ENCODE measurements at places on chromosomes 16 and 17. TPM values are rescaled to one million over a fixed set of nuclear protein-coding genes. Genes with fewer than 3 reads are reported as not detected.

DNA sequence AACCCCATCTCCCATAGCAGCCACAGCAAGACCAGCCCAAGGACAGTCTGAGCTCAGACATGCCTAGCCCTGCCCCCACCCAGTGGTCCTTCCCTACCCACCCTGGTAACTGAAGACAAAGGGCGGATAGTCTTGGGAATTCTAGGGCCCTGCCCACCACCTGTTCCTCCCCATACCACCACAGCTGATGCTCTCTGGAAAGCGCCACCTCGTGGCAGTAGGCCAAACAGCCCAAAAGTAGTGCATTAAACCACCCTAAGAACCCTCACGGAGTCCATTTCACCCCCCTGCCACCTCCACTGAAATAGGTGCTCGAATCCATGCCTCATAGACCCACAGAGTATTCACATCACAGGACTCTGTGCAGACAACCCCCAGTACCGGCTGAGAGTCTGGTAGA lies 1021.4 kb downstream of the CDH8 start:
- DNase-seq = peak; percentile 9

DNA sequence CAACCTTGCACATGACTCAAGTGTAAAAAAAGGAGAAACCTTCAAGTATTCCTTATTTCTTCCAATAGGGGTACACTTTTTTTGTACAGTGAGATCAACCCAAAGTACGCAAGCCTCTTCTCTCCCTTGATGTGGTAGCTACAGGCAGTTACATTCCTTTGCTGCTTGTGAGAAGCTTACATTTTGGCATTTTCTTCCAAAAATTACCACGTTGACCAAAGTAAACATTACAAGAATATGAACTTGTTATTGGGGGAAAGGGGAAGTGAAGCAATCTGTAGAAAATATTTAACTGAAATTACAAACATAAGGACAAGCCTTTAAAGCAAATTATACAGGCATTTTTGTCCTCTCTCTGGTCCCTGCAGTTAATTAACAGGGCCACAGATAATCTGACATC lies 97.0 kb upstream of the TOB1 start:
- no peak for DNase-seq

DNA sequence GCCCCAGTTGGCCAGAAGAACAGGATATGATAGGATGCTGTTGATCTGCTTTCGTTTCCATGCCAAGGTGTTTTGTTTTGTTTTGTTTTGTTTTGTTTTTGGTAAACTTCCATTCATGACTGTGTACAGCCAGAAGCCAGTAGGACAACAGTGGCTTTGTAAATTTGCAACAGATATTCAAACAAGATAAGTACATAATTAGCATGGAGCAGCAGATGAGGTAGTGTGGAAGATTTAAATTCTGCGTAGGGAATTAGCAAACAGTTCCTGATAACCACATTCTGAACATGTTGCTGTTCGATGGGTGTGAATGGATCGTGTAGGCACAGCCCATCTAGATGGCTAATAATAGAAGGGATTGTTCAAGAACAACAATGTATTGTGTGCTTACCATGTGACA lies 1080.1 kb upstream of the RBFOX1 start:
- no peak for DNase-seq

GRCh38 chr17:67043283-67043682 lies 1.1 kb upstream of the CACNG1 start:
- DNase-seq = no peak

Gene RCVRN
- total RNA-seq = not detected

DNA sequence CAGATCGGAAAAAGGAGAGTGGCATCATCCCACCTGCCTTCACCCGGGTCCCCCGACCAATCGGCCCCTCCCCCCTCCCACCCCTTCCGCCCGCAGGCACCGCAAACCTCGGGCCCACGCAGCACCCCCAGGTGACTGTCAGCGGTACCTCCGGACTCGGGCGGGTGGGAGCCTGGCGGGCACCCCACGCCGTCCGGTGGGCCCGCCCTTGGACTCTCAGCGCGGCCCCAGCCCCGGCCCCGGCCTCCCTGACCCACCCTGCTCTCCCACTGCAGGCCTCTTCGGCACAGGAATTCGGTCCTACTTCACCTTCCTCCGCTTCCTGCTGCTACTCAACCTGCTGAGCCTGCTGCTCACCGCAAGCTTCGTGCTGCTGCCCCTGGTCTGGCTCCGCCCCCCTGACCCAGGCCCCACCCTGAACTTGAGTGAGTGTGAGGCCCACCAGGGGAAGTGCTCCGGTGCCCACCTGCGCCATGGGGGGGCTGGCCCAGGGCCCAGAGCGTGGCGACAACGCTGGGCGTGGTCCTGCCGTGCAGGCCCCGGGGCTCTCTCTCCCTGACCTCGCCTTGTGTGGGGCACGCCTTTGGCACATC lies 1.6 kb downstream of the TMC8 start:
- DNase-seq = no peak

GRCh38 chr16:8855972-8856371 lies 12.8 kb downstream of the CARHSP1 start:
- no peak for DNase-seq

DNA sequence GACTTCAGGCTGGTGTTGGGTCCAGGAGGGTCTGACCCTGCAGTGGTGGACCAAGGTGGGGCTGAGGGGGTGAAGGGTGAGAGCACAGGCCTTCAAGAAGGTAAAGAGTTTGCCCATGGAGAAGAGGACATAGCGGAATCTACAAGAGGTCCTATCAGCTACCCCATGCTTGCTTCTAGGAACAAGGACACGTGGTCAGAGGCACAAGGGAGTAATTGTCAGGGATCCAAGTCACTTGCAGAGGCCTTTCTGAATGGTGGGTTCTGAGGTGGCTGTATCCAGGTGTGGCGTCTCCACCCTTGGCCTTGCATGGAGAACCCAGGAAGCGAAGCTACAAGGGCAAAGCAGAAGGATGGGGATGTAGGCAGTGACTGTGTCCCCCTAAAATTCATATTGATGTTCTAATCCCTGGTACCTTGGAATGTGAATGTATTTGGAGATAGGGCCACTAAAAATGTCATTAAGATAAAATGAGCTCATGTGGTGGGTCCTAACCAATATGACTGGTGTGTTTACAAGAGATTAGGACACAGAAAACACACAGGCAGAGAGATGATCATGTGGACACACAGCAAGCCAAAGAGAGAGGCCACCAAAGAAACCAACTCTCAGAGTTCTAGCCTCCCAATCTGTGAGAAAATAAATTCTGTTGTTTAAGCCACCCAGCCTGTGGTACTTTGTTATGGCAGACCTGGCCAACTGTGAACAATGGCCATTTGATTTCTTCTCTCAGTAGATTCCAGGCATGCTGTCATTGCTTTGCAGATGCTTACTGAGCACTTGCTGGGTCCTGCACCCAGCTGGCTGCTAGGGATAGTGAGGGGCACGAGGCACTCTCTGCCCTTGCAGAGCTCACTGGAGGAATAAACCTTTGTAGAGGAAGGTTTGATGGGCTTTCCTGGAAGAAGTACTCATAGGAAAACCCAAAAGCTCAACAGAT lies 75.8 kb downstream of the UTP18 start:
- DNase-seq = no peak

Gene CTF1
- 3.4 TPM for total RNA-seq

DNA sequence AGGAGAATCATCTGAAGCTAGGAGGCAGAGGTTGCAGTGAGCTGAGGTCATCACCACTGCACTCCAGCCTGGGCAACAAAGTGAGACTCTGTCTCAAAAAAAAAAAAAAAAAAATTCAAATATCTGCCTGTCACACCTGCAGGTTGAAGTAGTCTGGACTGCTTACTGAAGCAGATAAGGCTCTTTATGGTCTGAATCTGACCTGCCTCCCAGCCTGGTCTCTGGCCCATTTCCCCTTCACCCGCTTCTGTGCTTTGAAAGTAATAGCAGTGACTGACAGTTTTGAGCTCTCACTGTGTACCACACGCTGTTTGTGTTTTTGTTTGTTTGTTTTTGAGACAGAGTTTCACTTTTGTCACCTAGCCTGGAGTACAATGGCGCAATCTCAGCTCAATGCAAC lies 5.8 kb downstream of the SEZ6L2 start:
- no peak for DNase-seq

GRCh38 chr16:58500430-58501241 lies 693 bp downstream of the NDRG4 start:
- no peak for DNase-seq

DNA sequence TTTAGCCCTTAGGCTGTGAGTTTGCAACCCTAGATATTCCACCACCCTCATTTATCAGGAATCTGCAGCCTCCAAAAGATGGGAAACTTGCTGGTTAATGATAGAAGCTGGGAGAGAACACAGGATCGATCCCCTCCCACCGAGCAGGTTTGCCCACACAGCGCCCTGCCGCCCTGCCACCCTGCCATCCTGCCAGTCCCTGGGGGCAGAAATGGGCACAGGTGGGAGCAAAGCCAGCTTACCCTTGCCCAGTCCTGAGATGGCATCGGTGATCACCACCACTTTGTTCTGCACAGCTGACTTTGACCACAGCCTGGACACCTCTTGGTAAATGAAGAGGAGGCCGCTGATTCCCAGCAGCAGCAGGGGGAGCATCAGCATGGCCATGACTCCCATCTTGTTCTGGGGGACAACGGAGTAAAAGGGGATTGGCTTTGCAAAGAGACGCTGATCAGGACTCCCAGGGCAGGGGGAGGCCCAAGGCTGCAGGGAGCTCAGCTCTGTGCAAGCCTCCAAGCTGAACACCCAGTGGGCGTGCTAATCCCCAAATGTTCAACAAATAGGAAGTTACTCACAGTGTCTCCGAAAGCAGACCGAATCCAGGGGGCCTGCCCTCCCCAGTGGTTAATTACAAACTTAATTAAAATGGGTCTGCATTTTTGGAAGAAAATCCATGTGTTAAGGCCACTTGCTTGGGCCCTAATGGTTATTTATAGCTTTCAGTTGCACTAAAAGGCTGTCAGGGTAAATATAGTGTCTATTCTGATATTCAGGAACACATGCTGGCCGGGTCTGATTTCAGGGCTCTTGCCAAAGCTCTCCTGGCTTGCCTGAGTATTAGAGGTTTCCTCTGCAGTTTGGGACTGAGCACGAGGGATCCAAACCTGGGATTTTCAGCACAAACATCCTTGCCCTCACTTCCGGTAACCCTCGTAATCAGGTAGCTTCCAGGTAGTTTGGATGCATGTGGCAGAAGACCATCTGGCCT lies at the start of gene DHRS7C:
Gene DHRS7C (minus strand): TSS at position 704 of the 988 bp plus-strand sequence. CDS start 308 bp downstream, at position 396.
- no peak for DNase-seq

GRCh38 chr17:74245145-74245831 lies 28.7 kb upstream of the DNAI2 start:
- peak; percentile 28 for DNase-seq

Gene OTOP2
- total RNA-seq = not detected

Gene SLC5A11
- not detected for total RNA-seq

GRCh38 chr17:21125862-21126261 lies 902 bp upstream of the DHRS7B start:
- no peak for DNase-seq

DNA sequence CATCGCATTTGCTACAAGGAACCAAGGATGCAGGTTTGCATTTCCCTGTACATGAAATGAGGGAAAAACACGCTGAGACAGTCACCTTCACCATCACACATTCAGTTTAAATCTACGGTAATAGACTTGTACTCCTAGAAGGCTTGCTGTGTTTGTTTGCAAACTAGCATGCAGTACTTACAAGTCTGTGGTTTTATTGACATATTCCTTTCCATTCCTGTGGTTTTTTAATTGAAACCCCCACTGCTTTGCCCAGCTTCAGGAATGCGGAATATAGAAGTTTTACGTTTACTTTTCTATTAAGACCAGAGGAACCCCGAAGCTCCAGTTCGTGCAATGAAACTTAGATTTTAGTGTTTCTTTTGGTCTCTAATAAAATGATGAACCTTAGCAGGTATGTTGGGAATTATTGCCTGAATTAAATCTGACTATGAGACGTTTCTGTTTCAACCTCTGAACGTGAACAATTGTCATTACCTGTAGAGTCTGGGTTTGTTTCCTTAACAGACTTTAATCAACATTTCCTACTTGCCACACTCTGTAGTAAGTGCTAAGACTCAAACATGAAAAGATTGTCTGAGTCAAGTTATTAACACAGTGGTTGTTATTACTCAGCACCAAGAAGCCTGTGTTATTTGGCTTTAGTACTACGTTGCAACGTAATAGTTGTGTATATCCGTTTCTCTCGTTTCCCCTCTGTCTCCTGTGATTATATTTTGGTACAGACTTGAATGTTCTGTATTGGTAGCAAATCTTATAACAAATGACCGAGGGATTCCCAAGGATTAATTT lies 793.3 kb upstream of the GOT2 start:
- DNase-seq = no peak

DNA sequence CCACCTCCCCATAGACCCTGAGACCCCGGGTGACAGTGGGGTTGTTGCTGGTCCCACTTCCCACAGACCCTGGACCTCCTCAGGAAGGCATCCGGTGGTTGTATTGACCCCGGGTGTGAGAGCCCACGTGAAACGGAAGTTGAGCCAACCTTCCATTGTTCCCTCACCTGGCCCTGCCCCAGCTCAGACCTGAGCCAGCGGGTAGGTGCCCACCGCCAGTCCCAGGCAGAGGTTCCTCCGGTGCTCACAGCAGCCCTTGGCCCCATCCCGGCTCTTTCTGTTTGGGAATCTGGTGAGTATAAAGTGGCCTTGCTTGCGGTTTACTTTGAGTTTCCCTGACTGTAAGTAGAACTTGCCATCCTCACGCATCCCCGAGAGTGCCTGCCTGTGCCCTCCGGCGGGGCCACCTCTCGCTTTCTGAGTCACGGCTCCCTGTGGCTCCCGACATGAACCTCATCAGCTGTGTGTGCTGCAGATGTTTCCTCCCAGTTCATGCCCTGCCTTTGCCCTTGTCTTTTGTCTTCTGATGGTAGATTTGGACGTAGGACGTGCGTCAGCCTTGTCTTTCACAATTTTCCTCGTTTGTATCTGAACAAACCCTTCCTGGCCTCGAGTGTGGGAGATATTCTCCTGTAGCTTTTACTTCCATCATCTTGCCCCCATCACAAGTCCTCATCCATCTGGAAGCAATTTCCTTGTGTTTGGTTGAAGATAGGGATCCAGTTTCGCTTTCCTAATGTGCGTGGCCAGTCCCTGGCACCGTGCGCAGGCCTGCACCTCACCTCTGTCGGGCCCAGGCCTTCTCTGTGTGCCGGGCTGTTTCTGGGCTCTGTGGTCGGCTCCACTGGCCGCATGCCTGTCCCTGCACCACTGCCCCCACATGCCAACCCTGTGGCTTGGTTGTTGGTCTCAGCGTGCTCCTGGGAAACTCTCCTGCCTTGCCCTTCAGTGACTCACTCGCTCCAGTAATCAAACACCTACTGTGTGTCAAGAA lies 76.0 kb downstream of the METRNL start:
- no peak for DNase-seq

Data from endothelial cell (in vitro differentiated cells).